Activated T-cell treated with anti-CD3 and anti-CD28 coated beads for 24 hours (primary cell): ENCODE measurements at places on chromosomes 2 and 18.

DNA sequence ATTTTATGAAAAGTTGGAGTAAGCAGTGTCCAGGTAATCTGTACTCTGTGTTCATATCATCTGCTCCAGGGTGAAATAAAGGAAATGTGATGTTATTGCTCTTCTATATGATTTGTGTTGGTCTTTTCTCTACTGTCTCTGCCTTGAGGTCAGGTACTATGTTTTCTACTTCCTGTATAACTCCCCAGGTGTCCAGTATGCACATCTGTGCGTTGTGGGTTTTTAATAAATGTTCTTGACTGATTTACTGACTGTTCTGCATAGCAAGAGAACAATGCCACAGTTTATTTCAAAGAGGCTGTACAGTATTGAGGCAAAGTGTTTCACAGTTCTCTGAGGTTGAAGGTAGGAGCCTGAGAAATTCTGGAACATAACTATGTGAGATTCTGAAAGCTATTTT is 89.7 kb downstream of the BABAM2 start:
- no peak for DNase-seq

GRCh38 chr2:134491771-134492441 is 226.9 kb downstream of the TMEM163 start:
- DNase-seq = no peak

DNA sequence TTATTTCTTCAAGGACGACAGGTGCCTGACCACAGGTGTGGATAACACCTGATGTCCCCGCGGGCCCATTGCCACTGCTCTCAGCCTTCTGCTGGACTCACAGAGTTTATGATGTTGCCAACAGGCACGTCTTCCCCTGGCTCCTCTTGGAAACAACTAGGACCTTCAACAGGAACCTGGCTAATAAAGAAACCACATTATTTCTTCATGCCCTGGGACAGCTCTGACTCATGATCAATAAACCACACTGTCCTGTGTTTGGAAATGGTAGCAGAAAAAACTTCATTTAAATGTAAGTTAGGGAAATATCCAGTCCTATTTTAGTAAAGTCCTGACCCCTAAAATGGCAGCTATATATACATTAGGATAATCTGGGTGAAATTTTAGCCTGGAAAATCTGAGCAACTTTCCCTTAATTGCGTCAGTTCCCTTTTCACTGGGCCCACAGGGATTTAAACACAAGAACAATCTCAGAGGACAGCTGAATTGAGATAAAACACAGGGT is 158.9 kb downstream of the VAPA start:
- DNase-seq = no peak

DNA sequence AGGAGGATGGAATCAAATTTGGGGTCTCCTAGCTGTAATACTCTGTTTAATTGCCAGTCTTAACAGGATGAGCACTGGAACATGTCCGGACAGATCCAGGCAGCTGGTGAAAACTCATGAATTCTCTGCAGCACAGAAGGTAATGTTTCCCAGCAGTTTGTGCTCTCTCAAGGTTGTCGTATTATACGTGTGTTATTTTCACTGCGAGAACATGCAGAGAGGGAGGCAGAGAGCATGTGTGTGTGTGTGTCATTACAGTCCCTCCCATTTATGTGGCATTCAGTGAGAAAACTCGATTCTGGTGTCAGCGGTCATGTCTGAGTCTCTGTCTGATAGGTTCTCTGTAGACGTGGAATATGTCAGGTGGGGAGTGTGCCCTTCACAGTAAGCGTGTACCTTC is 150.2 kb upstream of the POU3F3 start:
- no peak for DNase-seq

GRCh38 chr2:11746807-11747459 is 501 bp downstream of the LPIN1 start:
- no peak for DNase-seq

- DNase-seq = no peak
Measured at GRCh38 chr2:113922784-113923183, 32.9 kb downstream of the ACTR3 start.

DNA sequence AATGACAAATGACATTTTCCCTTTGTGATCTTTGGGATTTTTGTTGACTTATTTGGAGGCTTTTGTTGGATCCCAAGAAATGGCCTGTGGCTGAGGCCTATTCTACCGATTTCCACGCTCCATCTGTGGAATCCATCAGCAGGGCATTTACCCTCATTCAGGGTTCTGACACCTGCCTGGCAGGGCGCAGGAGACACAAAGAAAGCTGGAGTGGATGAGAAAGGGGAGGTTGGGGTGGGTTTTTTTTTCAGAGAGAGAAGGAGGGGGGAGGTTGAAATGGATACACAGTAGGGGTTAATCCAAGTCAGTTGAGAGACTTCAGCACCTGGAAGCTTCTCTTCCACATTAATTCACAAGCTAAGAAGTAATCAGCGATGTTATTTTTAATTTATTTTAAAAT is 59.7 kb downstream of the PAX3 start:
- DNase-seq = no peak

DNA sequence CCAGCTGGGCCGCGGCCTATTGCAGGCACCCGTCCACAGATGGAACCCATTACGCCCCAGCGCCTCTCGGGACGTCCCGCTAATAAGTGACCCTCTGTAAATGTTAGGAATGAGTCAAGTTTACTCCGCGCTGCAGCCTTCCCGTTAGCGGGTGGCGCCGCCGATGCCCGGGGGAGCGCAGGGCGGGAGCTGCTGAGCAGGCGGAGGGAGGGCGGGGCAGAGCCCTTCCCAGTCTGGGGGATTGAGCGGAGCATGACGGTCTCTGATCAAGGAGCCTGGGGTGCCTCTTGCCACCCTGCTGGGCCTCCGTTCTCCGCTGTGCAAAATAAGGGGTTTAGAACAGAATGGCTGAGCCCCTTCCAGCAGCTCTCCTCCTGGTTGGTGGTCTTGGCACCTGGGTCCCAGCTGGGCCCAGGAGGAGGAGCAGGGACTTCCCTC is 10.5 kb downstream of the CROCC2 start:
- DNase-seq = no peak

- peak; percentile 50 for DNase-seq
Measured at GRCh38 chr18:21110713-21111345, 784 bp downstream of the ROCK1 start.

DNA sequence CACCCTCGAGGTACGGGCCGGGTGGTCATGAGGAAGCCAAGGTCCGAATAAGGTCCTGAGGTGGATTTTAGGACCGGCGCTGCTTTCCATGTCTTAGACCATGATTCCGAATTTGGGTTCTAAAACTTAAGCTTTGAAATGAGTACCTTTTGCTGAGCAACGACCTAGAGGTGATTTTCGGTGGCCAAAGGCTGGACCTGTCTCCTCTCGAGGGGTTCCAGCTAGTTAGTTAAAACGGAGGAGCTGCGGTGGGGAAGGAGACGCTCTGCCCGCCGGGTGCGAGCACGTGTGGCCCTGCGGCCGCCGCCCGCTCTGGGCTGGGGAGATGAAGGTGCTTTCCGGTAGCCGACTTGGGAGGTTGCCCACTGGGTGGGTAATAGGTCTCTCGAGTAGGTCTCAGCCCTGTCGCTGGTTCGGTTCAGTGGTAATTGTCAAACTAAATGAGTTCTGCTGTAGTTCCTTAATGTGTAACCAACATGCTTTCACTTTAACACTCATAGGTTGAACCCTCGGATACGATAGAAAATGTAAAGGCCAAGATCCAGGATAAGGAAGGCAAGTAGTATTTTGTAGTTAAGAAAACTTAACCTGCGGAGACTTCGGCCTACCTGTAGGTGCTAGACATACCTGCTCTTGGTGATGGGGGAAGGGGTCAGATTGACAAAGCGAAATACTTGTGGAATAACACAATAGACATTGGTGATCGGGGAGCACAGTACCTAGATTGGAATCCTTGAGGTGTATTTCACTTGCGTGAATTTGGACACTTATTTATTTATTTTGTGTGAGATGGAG is 572 bp downstream of the RPS27A start:
- no peak for DNase-seq

- no peak for DNase-seq
Measured at GRCh38 chr18:24561369-24561965, 101.0 kb downstream of the HRH4 start.

- no peak for DNase-seq
Measured at GRCh38 chr2:119674711-119675500, 4.1 kb upstream of the TMEM177 start.

GRCh38 chr18:12882453-12883371 is 1.3 kb downstream of the PTPN2 start:
- DNase-seq = no peak

DNA sequence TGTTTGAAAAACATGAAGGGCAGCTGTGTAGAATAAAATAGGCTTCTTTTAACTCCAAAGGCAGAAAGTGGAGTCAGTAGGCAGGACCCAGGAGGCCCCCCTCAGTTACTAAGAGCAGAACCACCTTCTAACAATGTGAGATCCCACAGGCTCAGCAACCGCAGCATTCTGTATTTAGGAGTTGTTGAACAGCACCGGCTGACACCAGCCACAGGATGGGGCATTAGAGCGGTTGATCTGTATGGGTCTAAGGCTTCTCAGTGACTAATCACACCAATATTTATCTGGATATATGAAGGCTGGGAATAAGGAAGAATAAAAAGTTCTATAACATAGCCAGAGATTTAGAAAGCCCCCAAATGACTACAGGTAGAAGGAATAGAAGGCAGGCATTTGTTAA is 51.7 kb downstream of the MYO5B start:
- DNase-seq = no peak

DNA sequence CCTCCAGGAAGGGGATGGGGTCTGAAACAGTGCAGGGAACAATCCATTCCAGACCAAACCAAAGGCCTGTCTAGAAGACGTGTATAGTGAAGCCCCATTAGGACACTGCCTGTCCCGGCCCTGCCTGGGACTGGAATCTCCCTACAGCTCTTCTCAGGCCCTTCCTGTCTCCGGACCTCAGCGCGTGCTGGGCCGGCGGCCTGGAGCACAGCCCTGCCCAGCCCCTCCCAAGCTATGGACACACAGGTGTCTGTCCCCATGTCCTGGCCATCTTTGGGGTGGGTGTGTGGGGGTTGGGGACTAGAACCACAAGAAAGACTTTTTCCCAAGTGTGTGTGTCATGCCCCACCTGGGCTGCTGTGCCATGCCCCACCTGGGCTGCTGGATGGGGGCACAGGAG is 51.8 kb downstream of the KIF1A start:
- DNase-seq = no peak

- no peak for DNase-seq
Measured at GRCh38 chr2:198324071-198324470, 519.7 kb downstream of the PLCL1 start.

DNA sequence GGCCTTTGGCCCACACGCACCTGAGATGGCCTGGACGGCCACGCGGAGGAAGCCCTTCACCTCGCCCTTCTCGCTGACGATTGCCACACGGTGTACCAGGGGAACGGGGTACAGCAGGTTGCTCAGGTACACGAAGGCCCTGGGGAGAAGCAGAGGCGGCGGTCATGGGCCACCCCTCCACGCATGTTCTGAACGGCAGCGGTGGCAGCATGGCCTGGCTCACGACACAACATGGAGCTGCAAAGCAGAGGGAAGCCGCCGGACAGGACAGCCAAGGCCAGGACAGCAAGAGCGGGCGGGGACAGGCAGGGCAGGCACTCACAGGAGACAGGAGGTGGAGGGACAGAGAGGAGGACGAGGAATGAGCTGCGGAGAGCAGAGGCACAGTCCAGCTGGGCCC is 58.7 kb downstream of the AQP12A start:
- DNase-seq = no peak

DNA sequence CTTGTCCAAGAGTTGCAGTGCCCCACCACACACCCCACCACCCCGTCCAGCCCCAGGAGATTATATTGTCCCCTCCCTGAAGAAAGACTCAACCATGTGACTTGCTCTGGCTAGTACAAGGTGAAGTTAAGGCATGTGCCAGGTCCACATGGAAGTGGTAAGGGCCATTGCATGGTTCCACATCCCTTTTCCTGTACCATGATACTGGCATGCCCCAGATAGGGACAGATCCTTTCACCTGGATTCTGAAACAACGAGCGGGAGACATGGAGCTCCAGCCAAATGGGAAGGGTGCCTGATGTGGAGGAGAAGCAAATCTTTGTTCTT is 141.5 kb upstream of the APCDD1 start:
- DNase-seq = no peak

DNA sequence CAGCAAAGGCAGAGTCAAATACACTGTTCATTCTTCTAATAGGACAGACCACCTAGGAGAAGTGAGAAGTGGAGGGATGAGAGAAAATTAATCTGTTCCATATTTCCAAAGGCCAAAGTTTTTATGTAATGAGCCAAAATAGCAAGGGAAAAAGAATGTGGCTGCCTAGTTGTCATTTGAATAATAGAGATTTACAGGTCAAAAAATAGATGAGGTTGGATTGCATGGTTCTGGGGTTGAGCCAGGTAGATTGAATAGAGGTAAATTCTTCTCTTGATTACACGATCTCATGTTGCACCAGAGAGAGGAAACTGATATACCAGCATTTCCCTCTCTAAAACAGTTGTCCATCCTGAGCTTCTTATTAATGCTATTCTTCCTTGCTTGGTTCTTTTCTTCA is 325.8 kb downstream of the CCDC178 start:
- no peak for DNase-seq
